ENCODE measurements at places on chromosomes 1 and 21.

DNA sequence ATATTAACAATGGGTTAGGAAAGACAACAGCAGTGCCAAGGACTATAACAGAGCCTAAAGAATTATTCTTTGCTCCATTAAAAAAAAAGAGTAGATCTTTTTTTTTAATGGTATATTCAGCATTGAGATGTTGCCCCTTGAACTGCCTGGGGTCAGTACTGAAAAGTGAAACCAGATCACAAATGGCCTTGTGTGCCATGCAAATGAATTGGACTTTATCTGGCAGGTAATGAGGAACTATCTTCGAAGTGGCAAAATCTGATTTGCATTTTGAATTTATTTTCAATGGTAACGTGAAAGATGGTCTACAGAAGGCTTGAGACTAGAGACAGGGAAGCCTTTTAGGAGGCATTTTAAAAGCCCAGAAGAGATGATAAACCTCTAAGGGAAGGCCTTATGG, 21.4 kb upstream of the PKN2 start:
- H3K36me3 ChIP-seq = no peaks in the 10 kb centered on the region
- no peaks in the 10 kb centered on the region for H3K4me1 ChIP-seq
- no peak overlapping the region for H3K27ac ChIP-seq
- no peak for DNase-seq
- no peaks in the 10 kb centered on the region for H3K27me3 ChIP-seq

- H3K27me3 ChIP-seq = no peaks in the 10 kb centered on the region
- H3K27ac ChIP-seq = no peak overlapping the region
- H3K36me3 ChIP-seq = peaks cover 4% of the 10 kb centered on the region
- no peaks in the 10 kb centered on the region for H3K4me1 ChIP-seq
Observed at GRCh38 chr1:213003256-213003655, 12.4 kb downstream of the ANGEL2 start.

- no peak for DNase-seq
- no peak overlapping the region for H3K27ac ChIP-seq
- H3K4me1 ChIP-seq = no peaks in the 10 kb centered on the region
- no peak overlapping the region for H3K4me3 ChIP-seq
- H3K36me3 ChIP-seq = no peaks in the 10 kb centered on the region
Observed at GRCh38 chr1:5271264-5271663, 616.9 kb downstream of the AJAP1 start.

- H3K4me3 ChIP-seq = no peak overlapping the region
- H3K4me1 ChIP-seq = no peaks in the 10 kb centered on the region
- no peak overlapping the region for H3K27ac ChIP-seq
- peaks cover 32% of the 10 kb centered on the region for H3K27me3 ChIP-seq
Observed at GRCh38 chr1:53430779-53431178, 28.4 kb upstream of the DMRTB1 start.

DNA sequence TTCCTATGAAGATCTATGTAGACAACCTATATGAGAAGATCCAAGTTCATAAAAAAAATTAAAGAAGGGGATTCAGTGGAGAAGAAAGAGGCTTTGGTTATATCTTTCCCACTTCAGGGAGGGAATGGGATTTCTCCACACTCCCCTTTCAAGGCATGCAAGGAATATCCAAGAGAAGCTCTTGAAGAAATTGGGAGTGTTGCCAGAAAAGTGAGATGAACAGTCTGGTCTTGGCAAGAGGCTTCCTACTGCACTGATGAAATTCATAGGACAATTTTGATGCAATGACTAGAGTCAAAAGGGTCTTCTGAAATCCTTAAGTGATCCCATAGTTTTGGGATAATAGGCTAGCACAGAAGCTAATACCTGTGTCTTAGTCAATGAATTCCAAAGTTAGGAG, 153.0 kb downstream of the KCTD3 start:
- no peaks in the 10 kb centered on the region for H3K4me1 ChIP-seq
- DNase-seq = peak; percentile 16
- H3K4me3 ChIP-seq = no peak overlapping the region
- no peak overlapping the region for H3K27ac ChIP-seq

DNA sequence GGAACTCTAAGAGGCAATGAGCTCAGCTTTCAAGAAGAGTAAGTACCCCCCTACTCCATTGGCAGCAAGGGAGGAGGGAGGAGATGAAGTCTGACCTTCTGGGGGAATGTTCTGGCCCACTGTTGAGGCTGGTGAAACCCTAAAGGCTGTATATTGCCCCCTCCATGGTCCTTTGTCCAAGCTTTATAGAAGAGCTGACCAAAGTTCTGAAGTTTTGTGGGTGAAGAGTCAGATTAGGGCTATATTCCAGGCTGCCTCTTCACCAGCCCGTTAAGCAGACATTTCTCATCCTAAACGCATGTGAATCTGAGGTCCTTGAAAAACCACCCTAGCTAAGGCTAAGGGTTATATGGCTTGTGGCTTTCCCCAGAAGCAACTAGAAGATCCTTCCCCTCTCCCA, 1.4 kb downstream of the C1orf94 start:
- no peak for DNase-seq
- no peaks in the 10 kb centered on the region for H3K4me1 ChIP-seq
- no peaks in the 10 kb centered on the region for H3K36me3 ChIP-seq
- peaks cover 94% of the 10 kb centered on the region for H3K27me3 ChIP-seq
- no peak overlapping the region for H3K27ac ChIP-seq
- H3K4me3 ChIP-seq = no peak overlapping the region

DNA sequence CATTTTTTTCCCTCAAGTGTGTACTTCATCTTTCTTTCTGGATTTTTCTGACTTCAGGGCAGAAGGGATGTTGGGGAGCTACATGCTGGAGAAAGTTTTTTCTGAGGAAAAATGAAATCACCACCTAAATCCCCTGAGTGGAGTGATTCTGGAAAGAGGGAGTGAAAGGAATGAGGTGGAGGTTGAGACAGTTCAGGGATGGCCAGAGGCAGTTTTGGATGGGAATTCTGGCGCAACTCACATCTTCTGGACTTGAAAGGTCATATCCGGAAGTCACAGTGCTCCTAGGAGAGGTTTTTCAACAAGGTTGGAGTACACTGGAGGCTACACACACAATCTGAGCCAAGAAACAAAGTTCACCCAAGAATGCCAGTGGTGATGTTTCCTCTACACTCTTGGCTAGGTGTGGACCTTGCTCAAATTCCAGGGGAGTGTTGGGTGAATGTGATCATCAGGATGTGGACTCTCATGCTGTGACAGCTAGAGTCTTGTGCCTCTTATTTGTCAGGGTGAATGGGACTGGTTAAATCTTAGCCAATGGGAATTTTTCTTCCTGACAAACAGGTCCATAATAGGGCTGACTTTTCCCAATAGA, 161.5 kb downstream of the HLX start:
- no peaks in the 10 kb centered on the region for H3K36me3 ChIP-seq
- H3K27ac ChIP-seq = no peak overlapping the region
- H3K27me3 ChIP-seq = no peaks in the 10 kb centered on the region

- DNase-seq = no peak
- H3K27me3 ChIP-seq = no peaks in the 10 kb centered on the region
- no peaks in the 10 kb centered on the region for H3K36me3 ChIP-seq
- H3K4me1 ChIP-seq = peaks cover 4% of the 10 kb centered on the region
- no peak overlapping the region for H3K4me3 ChIP-seq
Observed at GRCh38 chr1:232499188-232499587, 130.7 kb downstream of the SIPA1L2 start.

GRCh38 chr1:67110352-67110751, 24.4 kb downstream of the C1orf141 start:
- H3K4me3 ChIP-seq = no peak overlapping the region
- peaks cover 1% of the 10 kb centered on the region for H3K4me1 ChIP-seq
- H3K27me3 ChIP-seq = no peaks in the 10 kb centered on the region
- no peak for DNase-seq

DNA sequence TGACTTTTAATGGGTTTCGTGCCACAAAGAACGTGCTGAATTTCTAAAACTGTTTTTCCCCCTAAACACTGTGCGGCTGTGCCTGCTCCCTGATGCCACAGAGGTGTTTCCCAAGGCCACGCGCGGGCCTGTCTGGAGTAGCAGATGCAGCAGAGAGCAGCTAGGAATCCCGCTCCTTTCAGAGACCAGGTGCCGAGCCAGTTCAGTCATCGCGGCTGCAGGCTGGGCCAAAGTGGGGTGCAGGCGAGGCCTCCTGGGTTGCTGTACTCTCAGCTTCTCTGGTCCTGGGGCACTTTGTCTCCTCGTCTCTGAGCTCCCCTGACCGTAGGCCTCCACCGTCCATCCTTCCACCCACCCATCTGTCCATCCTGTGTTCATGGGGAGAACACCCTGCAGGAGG, 17.4 kb upstream of the DIP2A start:
- no peak for DNase-seq
- no peak overlapping the region for H3K27ac ChIP-seq
- H3K4me3 ChIP-seq = no peak overlapping the region
- H3K4me1 ChIP-seq = no peaks in the 10 kb centered on the region
- H3K36me3 ChIP-seq = peaks cover 71% of the 10 kb centered on the region

DNA sequence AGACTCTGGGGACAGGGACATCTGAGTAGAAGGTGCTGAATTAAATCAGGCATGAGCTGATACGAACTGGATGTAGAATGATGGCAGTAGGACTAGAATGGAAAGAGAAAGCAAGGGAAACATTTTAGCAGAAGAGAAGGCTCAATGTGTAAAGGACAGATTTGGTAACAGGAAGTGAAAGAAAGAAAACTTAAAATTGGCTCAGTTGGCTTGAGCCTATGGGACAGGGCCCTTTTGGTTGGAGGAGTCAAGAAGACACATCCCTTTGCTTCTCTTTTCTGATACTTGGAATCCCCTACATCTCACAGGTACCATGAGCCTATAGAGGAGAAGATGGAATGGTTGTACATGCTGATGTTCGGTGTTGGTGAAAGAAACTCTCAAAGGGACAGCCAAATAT, 300.6 kb upstream of the PLXNA2 start:
- H3K36me3 ChIP-seq = no peaks in the 10 kb centered on the region
- no peak for DNase-seq
- H3K4me1 ChIP-seq = no peaks in the 10 kb centered on the region
- H3K4me3 ChIP-seq = no peak overlapping the region
- no peaks in the 10 kb centered on the region for H3K27me3 ChIP-seq

GRCh38 chr1:231045286-231045685, 5.2 kb upstream of the FAM89A start:
- H3K4me3 ChIP-seq = no peak overlapping the region
- no peaks in the 10 kb centered on the region for H3K36me3 ChIP-seq
- H3K27me3 ChIP-seq = peaks cover 23% of the 10 kb centered on the region

DNA sequence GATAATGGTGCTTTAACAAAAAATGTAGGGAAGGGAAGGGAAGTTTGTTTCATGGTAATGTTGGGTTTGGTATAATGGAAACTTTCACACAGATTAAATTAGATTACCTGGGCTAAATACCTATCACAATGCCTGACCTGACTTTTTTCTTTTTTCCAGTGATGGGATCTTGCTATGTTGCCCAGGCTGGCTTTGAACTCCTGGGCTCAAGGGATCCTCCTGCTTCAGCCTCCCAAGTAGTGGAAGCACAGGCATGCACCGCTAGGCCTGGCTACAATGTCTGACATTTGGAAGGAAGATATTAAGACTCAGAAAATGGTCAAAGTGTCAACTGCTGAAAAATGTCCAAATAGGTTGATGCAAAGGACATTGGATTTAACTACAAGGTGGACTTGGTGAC, 67.4 kb downstream of the KCNK1 start:
- H3K27ac ChIP-seq = no peak overlapping the region
- H3K36me3 ChIP-seq = no peaks in the 10 kb centered on the region

- H3K27ac ChIP-seq = no peak overlapping the region
- peaks cover 3% of the 10 kb centered on the region for H3K36me3 ChIP-seq
- no peak for DNase-seq
- H3K27me3 ChIP-seq = no peaks in the 10 kb centered on the region
- no peak overlapping the region for H3K4me3 ChIP-seq
- H3K4me1 ChIP-seq = no peaks in the 10 kb centered on the region
Observed at GRCh38 chr1:176159993-176160392, 47.1 kb downstream of the COP1 start.

GRCh38 chr21:38134084-38134873, 122.5 kb upstream of the KCNJ15 start:
- H3K36me3 ChIP-seq = no peaks in the 10 kb centered on the region
- no peaks in the 10 kb centered on the region for H3K4me1 ChIP-seq
- H3K4me3 ChIP-seq = no peak overlapping the region
- H3K27me3 ChIP-seq = peaks cover 19% of the 10 kb centered on the region
- H3K27ac ChIP-seq = no peak overlapping the region

GRCh38 chr1:172931761-172932160, 119.0 kb downstream of the TNFSF18 start:
- H3K27me3 ChIP-seq = no peaks in the 10 kb centered on the region
- H3K4me1 ChIP-seq = peaks cover 3% of the 10 kb centered on the region
- no peak overlapping the region for H3K27ac ChIP-seq
- H3K36me3 ChIP-seq = no peaks in the 10 kb centered on the region
- H3K4me3 ChIP-seq = no peak overlapping the region

- no peaks in the 10 kb centered on the region for H3K27me3 ChIP-seq
- H3K4me3 ChIP-seq = no peak overlapping the region
- no peak for DNase-seq
- H3K4me1 ChIP-seq = peaks cover 5% of the 10 kb centered on the region
- no peaks in the 10 kb centered on the region for H3K36me3 ChIP-seq
Observed at GRCh38 chr1:29382851-29383745, 146.8 kb downstream of the PTPRU start.

DNA sequence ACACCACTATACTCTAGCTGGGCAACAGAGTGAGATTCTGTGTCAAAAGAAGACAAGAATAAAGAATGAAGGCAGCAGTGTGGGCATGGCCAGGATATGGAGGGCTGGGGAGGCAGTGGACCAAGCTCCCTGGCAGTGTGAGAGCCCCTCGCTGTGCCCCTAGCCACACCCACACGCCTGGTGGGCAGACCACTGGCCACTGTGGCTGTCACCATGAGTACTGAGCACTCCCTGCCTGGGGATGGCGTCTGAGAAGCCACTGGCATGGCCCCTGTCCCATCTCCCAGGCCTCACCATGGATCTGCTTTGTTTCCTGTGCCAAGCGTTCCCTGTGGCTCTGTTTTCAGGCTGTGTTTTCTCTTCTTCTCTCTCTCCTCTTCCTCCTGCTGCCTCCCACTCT, 51.7 kb downstream of the STUM start:
- peaks cover 34% of the 10 kb centered on the region for H3K27me3 ChIP-seq
- peaks cover 5% of the 10 kb centered on the region for H3K4me1 ChIP-seq
- no peak overlapping the region for H3K4me3 ChIP-seq
- no peak for DNase-seq
- no peak overlapping the region for H3K27ac ChIP-seq

- no peak for DNase-seq
- no peaks in the 10 kb centered on the region for H3K27me3 ChIP-seq
- peaks cover 32% of the 10 kb centered on the region for H3K4me1 ChIP-seq
- peaks cover 58% of the 10 kb centered on the region for H3K36me3 ChIP-seq
Observed at GRCh38 chr1:93577536-93578432, 103.9 kb downstream of the BCAR3 start.

DNA sequence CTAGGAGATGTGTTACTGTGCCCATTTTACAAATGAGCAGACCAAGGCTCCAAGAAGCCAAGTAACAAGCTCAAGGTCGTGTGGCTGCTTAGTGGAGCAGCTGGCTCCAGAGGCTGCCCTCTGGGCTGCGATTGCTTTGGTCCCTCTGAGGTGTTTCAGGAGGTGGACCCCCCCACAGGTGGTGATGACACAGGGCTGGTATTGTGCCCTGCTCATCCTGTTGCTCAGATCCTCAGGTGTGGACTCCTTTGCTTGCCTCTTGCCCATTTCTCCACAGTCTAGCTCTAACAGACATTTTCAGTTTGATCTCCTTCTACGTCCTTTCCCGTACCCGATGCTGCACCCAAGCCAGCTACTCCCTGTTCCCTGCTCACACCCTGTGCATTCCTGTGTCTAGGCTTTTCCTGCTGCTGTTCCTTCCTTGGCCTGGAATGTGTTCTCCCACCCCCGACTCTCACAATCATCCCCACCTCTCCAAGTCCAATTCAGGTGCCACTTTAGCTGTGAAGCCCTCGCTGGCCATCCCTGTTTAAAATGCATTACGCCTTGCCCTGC, 28.1 kb upstream of the GRHL3 start:
- H3K27ac ChIP-seq = no peak overlapping the region
- H3K27me3 ChIP-seq = peaks cover 19% of the 10 kb centered on the region
- no peak overlapping the region for H3K4me3 ChIP-seq
- no peak for DNase-seq
- H3K36me3 ChIP-seq = no peaks in the 10 kb centered on the region
